Activated CD4-positive, alpha-beta T cell treated with anti-CD3 and anti-CD28 coated beads for 24 hours (primary cell): ENCODE measurements at places on chromosomes 4 and X.

DNA sequence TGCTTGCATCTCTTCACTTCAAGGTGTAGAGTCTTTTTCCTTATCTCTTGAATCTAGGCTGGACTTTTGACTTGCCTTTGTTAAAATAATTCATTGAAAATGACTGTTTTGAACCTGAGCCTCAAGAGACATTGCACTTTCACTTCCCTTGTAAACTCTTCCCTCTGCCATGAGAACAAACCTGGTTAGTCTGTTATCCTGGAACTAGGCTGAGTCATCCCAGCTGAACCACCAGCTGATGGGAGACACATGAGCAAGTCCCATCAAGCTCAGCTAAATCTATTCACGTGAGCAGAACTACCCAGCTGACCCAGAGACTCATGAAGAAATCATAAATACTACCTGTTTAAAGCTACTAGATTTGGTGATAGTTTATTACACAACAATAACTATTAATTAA is 202.3 kb upstream of the CENPE start:
- no peak for DNase-seq

DNA sequence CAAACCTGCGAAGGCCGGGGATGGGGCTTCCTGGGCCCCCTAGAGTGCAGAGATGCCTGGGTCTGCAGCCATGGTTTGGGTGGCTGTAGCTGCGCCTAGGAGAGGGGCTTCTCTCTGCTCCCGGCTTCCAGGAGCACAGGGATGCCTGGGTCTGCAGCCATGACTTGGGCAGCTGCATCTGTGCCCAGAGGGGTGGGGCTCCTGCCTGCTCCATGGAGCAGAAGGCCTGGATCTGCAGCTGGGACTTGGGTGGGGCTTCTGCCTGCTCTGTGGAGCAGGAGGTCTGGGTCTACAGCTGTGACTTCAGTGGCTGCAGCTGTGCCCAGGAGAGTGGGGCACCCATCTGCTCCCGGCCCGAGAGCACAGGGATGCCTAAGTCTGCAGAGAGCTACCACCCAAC is 20.8 kb downstream of the SPON2 start:
- no peak for DNase-seq

GRCh38 chr4:4248885-4249203 is 821 bp upstream of the TMEM128 start:
- no peak for DNase-seq

GRCh38 chr4:158599765-158600498 is 71.8 kb downstream of the C4orf46 start:
- no peak for DNase-seq

DNA sequence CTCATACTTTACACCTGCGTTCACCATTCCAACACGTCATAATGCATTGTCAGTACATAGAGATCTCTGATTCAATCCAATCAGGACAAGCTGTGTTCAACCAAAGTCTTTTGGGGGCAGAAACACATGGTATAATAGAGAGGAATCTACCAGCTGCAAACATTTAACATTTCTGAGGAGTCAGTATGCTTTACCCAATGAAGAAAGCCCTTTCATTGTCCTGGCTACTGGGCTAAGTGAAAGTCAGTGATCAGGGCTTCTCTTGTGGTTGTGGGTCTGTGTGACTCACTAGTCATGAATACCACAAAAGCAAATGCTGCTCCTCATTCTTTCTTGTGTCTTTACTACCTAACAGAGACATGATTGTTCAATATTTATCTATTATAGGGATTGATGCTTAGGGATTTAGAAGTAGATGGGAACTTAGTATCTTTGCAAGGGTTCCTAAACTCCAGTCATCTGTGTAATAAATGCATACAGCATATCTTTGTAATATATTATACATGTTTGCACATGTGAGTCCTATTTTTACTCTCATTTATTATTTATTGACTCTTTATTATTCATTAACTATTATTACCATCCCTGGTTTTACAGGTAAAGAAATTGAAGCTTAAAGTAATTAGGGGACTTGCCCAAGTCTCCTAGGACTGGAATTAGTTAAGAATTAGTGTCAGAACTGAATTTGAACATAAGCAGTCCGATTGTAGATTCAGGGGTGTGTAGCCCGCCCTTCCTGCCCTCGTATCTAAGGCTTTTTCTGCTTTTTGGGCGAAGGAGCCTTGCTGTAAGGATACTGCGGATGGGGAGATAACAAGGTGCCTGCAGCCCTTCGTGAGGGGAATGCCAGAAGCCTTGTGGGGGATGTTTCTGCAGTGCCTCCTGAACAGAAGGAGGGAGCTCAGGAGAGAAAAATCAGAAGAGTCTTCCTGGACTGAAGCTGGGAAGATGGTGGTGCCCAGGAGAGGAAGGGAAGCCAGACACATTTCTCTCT is 353.1 kb upstream of the BOD1L1 start:
- DNase-seq: no peak

DNA sequence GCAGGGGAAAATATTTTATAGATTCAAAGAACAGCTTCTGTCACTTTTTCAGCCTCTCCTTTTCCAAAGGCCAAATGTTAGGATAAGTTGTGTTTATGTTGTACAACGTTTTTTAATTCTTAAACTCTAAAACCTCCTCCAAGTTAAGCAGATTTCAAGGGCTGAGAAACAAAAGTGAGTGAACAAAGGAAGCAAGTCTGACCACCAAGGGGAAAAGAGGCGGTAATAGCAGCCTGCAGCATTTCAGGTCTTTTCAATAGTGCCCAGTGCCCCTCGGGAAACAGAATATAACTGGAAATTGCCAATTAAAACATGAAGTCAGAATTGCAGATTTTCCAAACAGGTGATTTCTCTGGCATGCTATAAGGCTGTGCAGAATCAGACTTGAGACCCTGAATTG is 510.0 kb upstream of the HTR2C start:
- DNase-seq: no peak

DNA sequence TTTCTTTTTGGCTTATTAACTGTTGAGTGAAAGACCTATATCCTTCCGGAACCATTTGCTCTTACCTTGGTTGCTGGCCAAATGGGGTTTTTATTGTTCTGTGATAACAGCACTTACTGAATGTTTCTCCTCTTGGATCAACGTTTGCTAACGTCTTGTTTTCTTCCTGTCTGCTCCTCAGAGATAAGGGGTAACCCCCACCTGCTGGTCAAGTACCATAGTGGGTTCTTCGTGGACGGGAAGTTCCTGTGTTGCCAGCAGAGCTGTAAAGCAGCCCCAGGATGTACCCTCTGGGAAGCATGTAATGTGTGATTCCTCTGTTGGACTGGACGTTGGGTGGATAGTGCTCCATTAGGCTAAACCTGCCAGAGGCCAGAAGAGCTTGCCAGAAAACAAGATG is 15.3 kb downstream of the BMX start:
- DNase-seq: no peak

DNA sequence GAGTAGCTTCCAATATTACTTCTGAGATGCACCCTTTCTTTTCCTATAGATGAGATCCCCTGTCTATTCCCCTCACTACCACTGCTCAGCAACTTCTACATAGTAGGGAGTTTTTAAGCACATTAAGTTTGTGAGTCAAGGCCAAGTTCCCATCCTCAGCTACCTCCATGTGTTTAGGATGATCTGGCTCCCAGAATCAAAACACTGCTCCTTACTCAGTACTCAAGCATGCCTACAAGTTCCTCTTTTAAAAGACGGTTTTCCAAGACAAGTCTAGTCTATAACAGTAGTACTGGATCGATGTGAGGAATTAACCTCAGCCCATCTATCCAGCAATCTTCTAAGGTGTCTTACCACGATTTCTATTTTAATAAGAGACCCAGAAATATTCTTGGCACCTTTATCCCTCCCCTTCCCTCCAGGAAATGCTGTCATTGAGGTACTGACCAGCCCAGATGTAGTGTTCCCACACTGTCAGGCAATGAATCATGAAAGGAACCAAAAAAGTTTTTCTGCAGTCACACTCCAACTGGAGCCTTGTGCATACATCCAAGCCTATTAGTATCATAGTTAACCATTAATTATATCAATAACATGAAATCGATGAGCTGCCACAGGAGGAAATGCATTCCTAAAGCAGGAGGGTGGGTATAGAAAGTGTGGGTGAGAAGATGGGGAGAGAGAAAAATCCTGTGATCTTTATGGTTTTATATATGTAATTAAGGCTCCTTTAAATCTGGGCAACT is 29.6 kb downstream of the AREG start:
- DNase-seq: no peak
